Iris pigment epithelial cell (primary cell): ENCODE measurements at places on chromosomes 12 and 14.

DNA sequence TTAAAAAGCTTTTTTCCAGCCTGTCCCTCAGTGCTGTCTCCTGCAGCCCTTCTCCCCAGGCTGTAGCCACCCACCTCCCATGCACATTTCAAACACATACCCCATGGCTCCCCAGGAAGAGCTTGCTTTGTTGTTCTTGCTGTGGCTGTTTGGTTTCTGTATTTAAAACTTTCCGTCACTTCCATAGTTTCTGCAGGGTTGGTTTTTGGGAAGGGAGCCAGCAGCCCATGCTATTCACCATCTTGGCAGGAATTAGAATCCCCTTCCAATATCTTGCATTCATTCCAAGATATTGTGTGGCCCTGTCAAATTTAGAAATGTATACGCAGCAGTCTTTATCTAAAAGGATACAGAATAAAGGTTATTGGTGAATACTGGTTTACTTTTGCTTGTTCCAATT, 29.6 kb downstream of the CFAP251 start:
- no peak for DNase-seq

DNA sequence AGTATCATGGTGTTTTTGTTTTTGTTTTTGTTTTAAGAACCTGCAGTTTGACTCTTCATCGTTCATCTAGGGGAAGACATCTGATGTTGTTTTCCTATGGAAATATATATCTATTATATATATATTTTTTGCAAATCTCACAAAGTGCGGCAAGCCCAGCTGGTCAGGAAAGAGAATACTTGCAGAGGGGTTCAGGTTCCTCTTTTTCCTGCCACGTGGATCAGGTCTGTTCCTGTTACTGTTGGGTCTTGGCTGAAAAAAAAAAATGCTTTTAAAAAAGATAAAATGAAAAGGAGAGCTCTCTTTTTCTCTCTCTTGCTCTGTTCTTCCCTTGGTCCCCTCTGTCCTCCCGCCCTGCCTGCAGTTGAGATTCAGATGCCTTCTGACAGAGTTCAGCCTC, 179.4 kb upstream of the BCL2L14 start:
- DNase-seq, result no peak

DNA sequence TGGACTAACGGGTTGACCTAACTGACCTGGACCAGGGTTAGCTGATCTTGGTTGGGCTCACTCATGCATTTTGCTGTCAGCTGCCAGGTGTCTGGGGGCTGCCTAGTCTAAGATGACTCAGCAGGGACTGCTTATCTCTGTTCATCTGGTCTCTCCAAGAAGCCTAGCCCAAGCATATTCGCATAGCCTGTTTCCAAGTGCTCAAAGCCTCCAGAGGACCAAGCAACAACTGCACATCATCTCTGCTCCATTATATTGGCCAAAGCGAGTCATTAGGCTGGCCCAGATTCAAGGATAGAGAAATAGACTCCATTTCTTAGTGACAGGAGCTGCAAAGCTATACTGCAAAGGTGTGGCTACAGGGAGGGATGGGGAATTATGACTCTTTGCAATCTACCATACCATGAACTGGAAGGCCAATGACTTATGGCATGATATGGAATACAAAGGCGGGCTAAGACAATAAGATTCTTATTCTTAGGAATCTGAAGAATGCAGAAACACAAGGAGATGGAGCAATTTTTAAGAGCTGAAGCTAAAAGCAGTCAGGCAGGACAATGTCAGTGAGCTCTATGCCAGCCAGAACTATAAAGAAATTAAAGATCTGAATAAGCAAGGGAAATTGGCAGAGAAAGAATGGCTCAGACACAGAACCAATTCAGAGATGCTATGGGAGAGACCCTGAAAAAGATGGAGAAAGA, 194.6 kb upstream of the FSCB start:
- peak; percentile 1 for DNase-seq

- DNase-seq, result peak; percentile 66
These were observed 882.3 kb downstream of the RPS29 start for GRCh38 chr14:48703728-48704467.

GRCh38 chr14:61623927-61624326, 71.4 kb upstream of the HIF1A start:
- DNase-seq, result no peak

DNA sequence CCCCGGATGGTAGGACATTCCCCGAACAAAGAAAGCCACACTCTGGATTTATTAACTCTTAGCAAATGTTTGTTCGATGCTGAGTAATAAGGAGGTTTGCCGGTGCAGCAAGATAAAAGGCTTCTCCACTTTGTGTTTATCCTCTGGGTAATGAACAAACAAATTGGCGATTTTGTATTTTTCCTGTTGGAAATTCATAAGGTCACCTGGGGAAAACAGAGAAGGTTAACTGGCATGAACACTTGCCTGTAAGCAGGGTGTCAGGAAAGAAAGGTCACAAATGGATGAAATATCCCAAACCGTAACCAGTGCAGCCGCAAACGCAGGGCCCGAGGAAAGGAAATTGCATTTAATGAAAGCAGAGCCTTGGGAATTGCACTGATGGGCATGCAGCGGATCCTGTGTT, 132.8 kb downstream of the RMST start:
- DNase-seq, result no peak

DNA sequence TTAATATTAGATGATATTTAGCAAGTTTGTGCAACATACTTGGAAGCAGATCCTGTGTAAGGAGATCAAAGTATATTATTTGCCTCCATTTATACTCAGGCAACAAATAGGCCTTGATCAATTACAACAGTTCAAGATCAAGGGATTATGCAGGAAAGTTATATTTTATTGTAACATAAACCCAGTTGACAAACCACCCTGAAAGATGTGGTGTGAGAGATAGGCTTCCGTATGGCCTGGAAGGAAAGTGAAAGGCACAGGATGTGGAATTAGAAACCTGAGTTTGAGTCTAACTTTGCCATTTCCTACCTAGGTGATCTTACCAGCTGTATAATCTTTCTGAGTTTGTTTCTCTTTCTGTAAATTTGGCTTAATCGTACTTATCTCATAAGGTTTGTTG, 284.1 kb downstream of the BMP4 start:
- no peak for DNase-seq

DNA sequence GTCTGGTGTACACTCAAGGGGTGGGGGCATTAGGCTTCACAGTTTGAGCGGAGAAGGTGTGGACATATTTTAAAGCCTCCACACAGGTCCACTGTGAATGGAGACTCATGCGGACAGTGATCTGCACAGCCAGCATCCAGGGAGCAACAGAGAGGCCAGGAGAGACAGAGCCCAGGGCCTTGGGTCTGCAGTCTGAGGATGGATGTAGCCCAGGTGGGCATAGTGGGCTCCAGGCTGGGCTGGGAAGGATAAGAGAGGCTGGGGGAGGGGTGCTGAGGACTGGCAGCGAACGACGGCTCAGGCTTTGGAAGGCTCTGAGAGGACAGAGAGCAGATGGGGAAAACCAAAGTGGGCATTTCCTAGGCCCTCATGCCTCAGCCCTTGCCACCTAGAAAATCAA, 128.8 kb downstream of the PAPOLA start:
- DNase-seq, result no peak

GRCh38 chr14:26855077-26855753, 257.4 kb upstream of the NOVA1 start:
- peak; percentile 31 for DNase-seq

- peak; percentile 70 for DNase-seq
These were observed 23.7 kb downstream of the NCOR2 start for GRCh38 chr12:124543590-124544310.

- peak; percentile 58 for DNase-seq
These were observed 88.1 kb downstream of the PPP2R5E start for GRCh38 chr14:63454863-63455622.

- no peak for DNase-seq
These were observed 4.4 kb downstream of the AACS start for GRCh38 chr12:125069616-125070015.

- DNase-seq, result peak; percentile 71
These were observed at the start of gene PTPN21 for GRCh38 chr14:88554457-88555286. PTPN21 (minus strand) TSS chr14:88555007; CDS start chr14:88550417, 4,590 bp downstream.

DNA sequence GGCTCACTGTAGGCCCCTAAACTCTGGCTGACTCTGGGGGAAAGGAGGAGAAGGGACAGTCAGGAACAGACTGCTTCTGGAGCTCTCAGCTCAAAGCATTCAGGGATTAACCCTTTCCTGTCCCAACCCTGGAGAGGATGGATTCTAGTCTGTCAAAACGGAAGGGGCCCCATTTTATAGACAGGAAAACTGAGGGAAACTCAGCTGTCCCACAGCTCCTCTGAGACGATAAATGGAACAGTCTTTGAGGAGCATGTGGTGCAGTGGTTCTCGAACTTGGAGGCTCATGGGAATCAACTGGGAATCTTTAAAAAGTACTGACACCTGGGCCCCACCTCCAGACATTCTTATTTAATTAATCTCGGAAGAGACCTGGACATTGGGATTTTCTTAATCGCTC, 23.7 kb downstream of the SRRM4 start:
- no peak for DNase-seq

DNA sequence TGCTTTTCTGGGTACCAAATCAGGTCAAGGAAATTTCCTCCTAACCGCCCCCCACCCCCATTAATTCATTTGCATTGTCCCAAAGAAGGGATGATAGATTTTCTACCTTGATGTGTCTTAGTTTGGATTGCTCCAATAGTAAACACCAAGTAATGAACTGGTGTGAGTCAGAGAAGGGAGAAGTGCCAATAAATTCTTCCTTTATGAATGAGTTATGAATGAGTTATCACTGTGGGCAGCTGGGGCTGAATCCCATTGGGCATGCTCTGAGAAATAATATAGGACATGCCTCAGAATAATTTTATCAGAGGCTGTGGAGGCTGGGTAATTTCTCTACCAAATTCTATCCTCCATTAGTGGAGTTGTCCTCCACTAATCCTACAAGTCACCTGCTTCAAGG, 277.9 kb upstream of the FLRT2 start:
- DNase-seq, result peak; percentile 90

DNA sequence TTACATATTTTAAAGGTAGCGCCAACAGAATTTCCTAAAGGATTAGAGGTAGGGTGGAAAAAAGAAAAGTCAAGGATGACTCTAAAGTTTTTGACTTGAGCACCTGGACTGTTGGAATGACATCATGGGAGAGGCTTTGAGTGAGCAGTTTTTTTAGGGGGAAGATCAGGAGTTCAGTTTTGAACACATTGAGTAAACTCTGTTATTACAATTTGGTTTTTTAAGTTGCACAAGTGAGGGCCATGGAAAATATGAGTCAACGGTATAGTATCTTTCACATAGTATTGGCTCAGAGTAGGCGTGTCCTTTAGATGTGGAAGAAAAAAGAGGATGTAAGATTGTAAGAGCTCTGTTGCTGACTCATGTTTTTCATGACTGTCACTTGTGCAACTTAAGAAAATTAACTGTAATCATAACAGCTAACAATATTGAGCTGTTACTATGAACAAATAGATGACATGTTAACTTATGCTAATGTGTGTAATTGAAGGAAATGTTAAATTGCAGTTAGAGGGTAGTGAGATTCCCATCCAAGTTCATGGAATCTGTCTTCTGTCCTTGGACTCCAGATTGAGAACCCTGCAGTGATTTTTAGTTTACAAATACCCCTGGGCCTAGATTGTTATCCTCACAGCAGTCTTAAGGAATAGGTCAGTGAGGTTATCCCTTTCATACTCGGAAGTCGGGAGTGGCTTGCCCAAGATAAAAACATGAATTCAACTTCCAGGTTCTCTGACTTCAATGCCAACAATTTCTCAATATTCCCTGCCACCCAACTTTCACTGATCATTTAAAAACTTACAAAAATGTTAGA, 48.2 kb upstream of the ATP2B1 start:
- peak; percentile 99 for DNase-seq

- peak; percentile 62 for DNase-seq
These were observed 263.8 kb upstream of the DIO2 start for GRCh38 chr14:80475074-80475473.

DNA sequence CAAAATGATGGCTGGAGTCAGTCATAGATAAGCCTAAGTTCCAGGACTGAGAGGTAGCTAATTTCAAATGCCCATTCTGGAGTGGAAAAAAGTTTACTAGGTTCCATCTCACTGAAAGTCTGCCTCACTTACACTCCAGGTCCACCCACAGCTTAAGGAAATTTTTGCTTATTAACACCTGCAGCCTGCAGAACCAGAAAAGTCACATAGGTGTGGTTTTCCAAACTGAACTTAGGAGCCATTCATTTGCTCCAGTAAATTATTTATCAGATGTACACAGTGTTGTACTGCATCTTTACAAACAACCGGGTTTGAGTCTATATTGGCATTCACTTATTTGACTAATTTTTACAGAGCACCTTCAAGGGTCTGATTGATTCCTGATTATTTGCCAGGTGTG, 157.4 kb upstream of the ARID2 start:
- no peak for DNase-seq

- peak; percentile 3 for DNase-seq
These were observed 26.2 kb upstream of the CHPT1 start for GRCh38 chr12:101671157-101671791.

- no peak for DNase-seq
These were observed 33.1 kb upstream of the FRS2 start for GRCh38 chr12:69437073-69437472.

GRCh38 chr14:94392510-94392935, 4.1 kb upstream of the SERPINA1 start:
- DNase-seq, result peak; percentile 60

DNA sequence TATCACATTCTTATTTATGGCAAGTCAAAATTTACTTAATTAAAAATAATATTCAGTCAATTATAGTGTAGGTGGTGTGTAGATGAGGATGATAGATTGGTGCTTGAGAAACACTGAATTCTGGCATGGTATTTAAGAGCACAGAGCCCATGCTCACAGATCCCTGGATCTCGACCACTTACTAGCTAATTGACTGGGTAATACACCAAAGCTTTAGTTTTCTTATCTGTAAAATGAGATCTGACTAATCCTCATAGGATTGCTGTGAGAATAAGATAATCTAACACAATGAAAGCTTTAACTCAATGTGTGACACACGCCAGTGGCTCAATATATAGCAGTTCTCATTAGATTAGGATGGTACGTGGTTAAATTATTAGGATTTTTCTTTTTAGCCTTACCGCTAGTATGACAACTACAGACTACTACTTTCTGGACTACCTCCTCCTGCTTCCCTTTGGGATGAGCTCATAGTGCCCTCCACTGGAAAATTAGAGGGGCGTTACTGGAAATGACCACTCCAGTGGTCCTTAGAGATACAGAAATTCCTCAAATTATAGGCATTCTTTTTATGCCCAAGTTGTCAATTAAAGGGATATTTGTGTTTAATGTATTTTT, 482.8 kb upstream of the TBX3 start:
- peak; percentile 2 for DNase-seq

DNA sequence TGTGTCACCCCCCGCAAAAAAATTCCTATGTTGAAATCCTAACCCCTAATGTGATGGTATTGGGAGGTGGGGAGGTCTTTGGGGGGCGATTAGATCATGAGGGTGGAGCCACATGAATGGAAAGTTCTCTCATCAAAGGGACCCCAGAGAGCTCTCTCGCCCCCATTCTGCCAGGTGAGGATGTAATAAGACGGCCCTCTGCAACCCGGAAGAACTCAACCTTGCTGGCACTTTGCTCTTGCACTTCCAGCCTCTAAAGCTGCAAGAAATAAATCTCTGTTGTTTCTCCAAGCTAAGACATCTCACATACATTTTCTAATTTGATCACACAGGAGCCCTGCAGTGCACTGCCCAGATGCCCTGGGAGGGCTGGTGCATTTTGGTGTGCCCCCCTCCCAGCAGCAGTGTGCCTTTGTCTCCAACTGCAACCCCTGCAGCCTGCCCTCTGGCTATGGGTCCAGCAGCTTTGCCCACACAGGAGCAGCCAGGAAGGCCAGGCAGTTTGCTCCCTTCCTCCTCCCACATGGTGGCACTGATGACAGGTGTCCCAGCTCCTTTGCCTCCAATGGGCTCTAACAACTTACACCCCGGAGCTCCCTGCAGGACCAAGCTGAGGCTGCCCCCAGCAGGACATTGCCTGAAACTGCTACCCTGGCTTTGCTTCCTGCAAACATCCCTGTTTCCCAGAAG, 59.3 kb downstream of the C14orf132 start:
- peak; percentile 63 for DNase-seq

- no peak for DNase-seq
These were observed 21.6 kb downstream of the PUS7L start for GRCh38 chr12:43736927-43737440.
